Stimulated activated CD8-positive, alpha-beta memory T cell treated with anti-CD3 and anti-CD28 coated beads, Interleukin-7, amount 100 ng/mL, for 24 hours (primary cell): ENCODE measurements at places on chromosomes 12 and 14.

DNA sequence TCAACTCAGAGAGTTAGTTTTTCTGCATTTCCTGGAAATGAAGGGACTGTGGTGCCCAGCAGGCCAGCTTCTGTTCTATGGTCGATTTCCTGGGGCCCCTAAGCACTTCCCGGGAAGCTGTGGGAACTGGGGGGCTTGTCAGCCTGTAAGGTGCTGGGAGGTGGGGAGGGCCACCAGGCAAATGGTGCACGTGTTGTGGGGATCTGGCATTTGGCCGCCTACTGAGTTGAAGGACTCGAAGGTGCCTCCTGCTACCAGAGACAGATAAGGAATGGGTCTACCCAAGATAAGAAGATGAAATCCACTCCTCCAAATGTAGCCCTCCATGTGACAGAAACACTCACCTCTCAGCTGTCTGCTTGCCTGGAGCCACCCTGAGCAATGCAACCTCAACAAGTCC is 341.7 kb downstream of the DPF3 start:
- DNase-seq = no peak

DNA sequence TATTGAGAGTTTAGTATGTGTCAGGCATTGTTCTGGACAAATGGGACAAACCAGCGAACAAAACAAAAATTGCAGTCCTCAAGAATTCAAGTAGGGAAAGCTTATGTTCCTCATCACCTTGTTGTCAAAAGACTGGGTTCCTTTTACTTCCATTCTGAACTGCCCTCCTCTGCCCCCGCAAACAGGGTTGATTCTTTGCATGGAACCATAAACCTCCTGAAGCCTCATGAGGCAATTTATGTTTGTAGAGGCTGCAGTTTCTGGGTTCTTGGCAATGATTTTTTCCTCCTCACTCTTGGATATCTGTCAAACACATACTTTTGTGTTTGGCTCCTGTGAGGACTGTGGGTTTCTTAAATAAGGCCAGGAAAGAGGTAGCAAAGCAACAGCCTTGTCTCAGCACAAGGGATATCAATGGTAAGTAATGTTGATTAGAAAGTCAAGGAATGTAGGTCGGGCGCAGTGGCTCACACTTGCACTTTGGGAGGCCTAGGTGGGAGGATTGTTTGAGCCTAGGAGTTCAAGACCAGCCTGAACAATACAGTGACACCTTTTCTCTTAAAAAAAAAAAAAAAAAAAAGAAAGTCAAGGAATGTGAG is 13.9 kb downstream of the COPZ1 start:
- DNase-seq = no peak

DNA sequence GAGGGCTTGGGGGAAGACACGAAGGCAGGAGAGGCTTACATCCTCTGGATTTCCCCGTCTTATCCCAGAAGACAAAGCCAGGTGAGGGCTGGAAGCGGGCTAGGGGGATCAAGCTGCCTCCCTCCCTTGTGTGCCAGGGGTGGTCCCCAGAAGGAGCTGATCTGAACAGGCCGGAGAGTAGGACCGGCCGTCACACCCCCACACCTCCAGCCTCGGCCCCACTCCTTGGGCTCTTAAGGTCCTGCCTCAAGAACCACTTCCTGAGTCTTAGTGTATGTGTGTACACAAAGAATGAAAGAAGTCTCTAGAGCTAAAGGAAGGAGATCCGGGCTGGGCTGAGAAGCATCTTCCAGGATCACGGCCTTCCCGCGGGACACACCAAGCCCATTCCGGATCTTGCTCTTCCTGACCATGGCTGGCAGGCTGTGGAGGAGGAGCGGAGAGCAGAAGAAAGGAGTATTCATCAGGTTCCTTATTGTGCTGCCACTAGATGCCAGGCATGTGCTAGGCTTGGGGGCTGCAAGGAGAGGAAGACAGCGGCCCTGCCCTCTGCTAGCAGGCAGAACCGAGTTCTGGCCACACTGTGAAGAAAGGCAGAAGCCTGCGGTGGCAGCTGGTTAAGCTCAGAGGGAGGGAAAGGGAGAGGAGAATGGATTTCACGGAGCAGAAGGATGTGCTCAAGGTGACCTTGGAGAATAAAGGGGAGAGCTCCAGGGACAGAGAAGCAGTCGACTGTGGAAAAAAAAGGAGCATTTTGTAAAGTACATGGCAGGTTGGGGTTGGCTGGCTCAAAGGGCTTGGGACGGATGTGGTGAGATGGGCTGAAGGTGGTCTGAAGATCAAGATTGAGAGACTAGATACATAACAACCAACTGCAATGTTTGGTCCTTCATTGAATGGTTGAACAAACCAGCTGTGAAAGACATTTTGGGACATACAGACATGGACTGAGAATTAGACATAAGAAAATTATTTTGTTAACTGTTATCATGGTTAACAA is 1.3 kb upstream of the CD63 start:
- no peak for DNase-seq

DNA sequence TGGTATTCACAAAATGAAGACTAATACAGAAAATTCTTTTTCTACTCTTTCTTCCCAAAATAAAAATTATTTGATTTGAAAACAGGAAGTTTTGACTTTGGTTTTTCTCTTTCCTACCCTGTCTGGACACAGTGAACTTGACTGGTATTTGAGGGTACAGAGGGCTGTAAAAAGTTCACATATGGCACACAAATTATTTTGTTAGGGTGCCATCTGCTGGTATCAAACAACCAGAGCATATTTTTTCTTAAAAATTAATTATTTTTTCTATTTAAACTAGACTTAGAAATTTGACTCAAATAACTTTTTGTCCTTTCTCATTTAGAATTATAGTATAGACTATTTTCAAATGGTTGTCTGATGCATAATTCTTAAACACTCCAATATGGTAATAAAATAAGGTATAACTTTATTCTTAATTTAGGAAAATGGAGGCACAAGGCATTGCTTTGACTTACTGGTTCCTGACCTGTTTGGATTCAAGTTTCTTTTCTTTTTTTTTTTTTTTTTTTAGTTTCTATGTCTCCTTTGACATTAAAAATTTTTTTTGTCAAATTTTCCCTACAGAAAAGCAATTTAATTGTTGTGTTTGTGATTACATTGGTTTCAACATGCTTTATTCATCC is 390.6 kb downstream of the PRKD1 start:
- no peak for DNase-seq

DNA sequence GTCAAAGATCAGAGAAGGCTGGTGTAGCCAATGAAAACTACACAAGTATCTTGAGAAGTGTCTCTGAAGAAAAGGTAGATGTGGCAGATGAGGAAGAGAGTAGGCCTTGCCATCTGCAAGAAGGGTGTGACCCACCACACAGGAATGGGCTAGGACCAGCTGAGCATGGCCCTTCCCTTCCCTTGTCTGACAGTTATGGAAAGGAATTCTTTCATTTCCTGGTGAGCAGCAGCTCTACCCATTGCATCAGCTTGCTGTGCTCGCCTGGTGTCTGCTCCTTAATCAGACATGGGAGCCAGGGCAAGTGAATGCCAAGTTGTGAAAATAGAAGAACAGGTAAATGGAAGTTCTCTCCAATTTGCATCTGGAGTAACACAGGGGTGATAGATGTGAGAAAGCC is 145.2 kb upstream of the KRR1 start:
- DNase-seq = no peak

DNA sequence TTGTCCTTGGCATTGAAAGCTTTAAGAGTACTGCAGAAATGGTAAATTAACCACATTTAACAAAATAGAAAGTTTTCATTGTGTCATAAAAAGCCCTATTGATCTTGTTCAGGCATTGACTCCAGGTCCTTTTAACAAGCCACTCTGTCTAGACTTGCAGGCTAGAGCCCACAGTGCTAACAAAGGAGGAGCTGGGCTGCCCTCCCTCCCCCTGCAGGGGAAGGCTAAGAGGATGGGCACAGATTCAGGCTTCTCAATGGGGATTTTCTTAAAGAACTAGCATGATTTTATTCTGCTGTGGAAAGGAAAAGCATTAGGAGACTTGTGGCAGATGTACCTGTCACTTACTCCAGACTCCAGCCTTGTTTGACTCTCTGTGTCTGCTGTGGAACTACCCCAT is 463.6 kb downstream of the NRXN3 start:
- no peak for DNase-seq

DNA sequence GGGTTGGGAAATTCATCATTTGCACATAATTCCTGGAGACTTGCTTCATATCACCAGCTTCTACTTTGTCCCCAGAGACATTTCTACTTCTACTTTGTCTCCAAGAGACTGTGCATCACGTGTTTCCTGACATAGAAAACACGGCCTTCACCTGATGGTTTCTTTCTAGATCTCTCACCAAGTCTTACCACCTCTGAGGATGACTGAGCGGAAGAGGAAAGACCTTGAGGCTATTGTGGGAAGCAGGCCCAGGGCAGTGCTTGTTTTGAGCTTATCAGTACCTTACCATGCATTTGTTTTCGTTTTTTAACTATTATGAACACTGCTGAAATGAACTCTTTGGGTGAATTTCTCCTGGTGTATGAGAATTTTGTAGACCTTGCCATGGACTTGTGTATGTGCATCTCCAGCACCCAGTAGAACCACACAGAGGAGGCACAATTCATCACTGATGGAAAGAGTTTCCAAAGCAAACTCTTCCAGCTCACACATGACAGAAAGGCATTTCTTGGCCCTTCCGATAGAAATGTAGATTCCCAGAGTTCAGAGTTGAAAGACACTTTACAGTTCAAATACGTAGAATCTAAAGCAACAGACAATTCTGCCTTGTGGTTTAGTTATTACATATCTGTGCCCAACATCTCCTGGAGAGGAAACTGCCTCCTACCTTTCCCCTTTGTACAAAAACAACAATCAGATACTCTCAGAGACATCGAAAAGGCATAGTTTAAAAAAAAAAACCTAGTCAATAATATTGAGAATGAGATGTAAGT is 434.7 kb downstream of the FUT8 start:
- DNase-seq = peak; percentile 24

GRCh38 chr12:94760786-94761185 is 110.4 kb upstream of the TMCC3 start:
- no peak for DNase-seq

GRCh38 chr12:64088431-64089349 is 133.4 kb downstream of the KICS2 start:
- no peak for DNase-seq

- no peak for DNase-seq
Observed at GRCh38 chr14:86892152-86892956, 1100.6 kb downstream of the GALC start.

DNA sequence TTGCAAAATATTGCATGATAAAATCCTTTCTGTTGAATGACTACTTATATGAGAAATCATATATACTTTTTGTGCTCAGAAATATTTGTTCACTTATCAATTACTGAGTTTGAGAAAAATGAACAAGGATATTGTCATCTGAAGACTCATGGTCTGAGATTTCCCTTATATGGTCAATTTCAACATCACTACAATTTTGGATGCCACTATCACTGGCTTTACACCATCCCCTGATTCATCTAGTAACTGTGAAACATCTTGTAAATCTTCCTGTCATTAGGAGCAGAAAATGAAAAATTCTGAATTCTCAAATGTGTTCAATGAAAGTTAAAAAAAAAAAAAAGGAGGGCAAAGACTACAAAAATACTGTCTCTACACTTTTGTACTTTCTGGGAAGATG is 21.8 kb upstream of the GXYLT1 start:
- no peak for DNase-seq

- DNase-seq = no peak
Observed at GRCh38 chr12:108033090-108033489, 96.0 kb upstream of the WSCD2 start.

DNA sequence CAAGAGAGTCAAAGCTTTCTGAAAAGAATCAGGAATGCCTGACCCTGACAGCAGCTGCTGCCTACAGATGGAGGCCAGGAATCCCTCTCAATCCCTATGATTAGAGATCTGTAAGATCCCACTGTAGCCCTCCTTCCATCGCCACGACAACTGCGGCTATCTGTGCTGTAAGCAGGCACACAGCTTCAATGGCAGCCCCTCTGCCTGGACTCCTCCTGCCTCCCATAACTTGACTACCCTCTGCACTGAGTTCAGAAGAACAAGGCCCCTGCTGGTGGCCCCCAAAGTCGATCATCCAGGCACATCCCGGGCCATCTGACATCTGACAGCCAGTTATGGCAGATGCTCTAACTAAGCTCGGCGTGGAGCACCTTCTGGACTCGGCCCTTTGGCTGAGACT is 2.9 kb downstream of the CLMN start:
- DNase-seq = no peak

- DNase-seq = no peak
Observed at GRCh38 chr12:128973883-128974681, 120.8 kb downstream of the GLT1D1 start.

- no peak for DNase-seq
Observed at GRCh38 chr14:89918721-89919120, 35.8 kb downstream of the EFCAB11 start.

DNA sequence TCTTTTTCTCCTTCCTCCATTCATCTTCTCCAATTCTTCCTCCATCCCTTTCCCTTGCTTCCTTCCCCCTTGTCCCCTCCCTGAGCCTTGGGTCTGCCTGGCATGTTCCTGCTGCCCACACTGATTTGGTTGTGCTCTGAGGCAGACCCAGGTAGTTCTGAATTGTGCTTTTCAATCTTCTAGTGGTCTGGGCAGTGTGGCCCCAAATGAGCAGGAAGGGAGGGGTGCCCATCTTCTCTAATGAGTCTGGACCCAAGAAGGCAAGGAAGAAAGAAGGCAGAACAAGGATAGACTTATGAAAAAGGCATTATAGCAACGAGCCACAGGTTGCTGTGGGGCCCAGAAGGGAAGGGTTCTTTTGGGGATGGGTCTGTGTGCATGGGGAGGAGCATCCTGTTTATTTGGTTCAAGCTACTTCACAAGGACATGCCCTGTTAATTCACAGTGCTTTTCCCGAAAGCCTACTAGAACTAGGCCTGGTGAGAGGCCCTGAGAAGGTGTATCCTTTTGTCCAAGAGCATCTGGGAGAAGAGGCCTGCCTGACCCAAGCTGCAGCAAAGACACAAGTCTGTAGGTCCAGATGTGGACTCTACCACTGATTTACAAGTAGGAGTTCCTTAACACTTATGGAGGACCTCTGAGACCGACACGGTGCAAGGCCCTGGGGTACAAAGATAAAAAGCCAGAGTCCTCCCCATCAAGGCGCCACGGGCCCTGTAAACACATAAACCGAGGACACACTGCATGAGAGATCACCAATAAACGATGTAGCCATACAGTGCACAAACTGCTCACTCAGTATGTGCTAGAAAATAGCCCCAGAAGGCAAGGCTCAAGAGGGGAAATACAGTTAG is 1.1 kb upstream of the SUSD6 start:
- no peak for DNase-seq

GRCh38 chr12:19161216-19161615 is 31.7 kb downstream of the PLEKHA5 start:
- DNase-seq = no peak

DNA sequence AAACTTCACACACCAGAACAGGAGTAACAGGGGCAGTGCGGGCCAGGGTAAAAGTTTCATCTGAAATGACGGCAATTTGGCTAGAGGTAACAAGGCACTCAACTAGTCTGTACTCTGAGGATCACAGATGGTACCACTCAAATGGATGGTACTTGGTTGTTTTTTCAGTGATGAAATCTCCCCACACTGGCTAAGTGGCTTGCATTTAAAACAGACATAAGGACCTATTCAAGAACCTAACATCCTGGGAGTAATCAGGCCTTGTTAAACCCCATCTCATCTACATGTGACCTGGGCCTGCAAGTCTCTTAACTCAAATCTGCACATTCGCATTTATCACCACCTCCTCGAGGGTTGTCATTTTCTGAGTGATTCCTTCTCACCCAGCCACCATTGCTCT is 90.8 kb downstream of the PRKAB1 start:
- DNase-seq = no peak
